CD4-positive, alpha-beta T cell treated with Interleukin-2 at 100 ng/mL for 4 hours (primary cell): ENCODE measurements at places on chromosomes 11 and 22.

- no peak for DNase-seq
These were observed 69.4 kb downstream of the ARL14EP start for GRCh38 chr11:30392221-30392784.

DNA sequence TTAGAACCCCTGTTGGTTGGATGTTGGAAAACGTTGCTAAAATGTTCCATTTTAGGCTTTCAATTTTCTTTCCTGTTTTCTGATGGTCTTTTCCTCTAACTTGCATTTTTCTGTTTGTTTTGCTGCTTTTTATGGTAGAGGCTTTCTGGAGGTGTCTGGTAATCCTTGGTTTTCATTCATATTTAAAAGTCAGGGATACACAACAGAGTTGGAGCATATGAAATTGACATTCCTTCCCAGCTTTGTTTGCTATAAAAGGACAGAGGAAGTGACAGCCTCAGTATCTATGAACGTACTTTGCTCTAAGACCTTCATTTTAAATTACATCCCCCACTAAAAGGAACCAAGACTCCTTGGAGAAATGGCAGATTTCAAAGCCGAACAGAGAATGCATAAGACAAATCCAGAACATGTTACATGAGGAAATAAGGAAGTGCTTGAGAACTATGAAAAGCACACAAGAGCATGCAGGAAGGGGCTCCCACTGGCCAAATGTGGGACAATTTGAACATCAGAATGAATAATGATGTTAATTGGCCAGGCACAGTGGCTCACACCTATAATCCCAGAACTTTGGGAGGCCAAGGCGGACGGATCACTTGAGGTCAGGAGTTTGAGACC is 56.7 kb downstream of the PPP6R3 start:
- no peak for DNase-seq

DNA sequence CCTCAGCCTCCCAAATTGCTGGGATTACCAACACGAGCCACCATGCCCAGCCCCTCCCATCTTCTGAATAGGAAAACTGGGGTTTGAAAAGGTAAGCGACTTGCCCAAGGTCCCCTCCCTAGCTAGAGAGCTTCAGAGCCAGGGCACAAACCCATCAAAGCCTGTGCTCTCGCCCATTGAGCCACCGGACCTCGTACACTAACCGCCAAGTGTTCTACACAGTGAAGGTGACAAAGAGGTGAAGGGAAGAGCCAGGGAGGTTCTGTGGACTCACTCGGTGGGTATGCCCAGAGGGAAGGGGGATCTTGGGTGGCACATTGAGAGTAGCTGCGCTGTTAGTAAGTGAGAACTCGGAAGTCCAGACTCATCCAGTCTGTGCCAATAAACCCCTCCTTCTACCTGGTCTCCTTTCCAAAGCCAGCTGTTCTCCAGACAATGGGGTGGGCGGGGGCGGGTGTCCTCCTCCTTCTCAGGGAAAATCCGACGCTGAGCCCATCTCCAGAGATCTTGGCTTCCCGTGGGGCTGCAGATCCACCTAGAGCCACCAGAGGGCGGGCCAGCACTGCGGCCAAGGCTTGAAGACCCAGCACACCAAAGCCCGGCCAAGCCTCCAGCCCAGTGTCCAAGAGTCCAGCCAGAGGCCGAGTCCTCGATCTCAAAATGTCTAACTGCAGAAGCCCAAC is 3.2 kb upstream of the RTN4RL2 start:
- peak; percentile 76 for DNase-seq

GRCh38 chr11:116931206-116931953 is 94.0 kb upstream of the APOA1 start:
- DNase-seq, result peak; percentile 84

- no peak for DNase-seq
These were observed 5.9 kb downstream of the RHOG start for GRCh38 chr11:3834664-3835461.

GRCh38 chr22:32518848-32519247 is 44.2 kb downstream of the FBXO7 start:
- peak; percentile 7 for DNase-seq

- no peak for DNase-seq
These were observed 46.8 kb downstream of the CACNA1I start for GRCh38 chr22:39617342-39617741.

DNA sequence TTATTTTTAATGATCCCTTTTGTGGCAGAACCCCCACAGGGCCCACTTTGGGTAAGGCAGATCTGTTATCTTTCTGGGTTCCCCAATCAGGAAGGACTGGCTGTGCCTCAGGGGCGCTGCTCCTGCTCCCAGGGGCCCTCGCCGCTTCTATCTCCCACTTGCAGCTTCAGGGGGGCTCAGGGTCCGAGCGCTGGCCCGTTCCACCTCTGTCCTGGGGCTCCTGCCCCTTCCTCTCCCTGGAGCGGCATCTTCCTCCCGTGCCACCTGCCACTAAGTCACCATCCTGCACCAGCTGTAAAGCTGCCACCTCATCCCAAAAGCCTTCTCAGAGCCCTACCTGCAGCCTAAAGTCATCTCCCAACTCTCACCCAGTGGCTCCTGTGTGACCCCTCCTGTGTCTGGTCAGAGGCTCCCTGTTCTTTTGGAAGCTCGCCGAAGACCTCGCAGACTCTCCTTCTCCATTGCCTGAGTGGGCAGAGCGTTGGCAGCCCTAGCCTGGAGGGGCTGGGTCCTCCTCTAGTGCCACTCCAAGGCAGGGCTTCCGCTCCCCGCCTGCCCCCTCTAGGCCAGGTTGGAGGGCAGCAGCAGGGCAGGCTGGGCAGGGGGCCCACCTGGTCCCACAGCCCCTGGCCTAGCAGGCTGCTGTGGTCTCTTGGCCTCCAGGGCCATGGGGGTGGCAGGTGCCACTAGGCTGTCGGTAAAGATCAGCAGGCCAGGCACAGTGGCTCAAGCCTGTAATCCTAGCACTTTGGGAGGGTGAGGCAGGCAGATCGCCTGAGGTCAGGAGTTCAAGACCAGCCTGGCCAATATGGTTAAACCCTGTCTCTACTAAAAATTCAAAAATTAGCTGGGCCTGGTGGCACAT is 106.7 kb downstream of the MORC2 start:
- no peak for DNase-seq

DNA sequence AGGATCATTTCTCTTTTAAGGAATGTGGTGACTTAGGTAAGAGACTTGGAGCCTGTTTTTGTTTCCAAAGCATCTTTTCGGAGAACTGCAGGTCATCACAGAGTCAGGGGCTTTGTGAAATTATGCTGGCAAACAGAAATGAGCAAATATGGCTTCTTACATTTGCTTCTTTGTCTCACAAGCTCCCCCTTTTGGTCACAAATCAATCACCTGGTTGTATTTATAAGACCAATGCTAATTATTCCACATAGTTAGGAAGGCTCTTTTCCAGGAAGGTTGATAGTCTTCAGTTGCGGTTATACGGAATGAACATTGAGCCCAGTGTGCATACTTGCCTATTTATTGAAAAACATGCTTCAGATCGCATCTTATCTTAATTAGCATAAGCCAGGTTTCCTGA is 34.6 kb upstream of the CEP126 start:
- DNase-seq, result no peak

DNA sequence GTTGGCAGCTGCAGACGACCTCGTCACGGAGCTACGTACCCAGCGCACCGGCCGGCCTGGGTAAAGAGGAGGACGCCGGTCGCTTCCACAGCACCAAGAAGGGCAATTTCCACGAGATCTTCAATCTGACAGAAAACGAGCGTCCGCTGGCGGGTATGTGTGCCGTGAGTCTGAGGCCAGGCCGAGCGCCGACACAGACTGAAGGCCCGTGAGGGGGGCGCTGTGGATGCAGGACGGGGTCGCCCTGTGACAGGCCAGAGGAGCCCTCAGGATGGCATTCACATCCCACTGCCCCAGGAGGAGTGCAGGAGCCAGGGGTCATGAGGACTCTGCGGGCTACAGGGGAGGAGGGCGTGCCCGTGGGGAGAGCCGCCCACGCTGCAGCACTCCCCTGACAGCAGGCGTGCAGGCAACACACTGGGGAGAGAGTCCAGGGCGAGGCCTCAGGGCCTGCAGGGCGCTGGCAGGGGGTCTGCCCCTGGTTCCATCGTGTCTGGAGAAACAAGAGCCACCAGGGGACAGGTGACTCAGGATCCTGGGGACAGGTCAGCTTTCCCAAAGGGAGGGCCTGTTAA is 53.6 kb downstream of the GRAMD4 start:
- no peak for DNase-seq

- no peak for DNase-seq
These were observed 37.6 kb upstream of the UBASH3B start for GRCh38 chr11:122617926-122618325.

GRCh38 chr22:25847451-25847850 is 105.5 kb downstream of the MYO18B start:
- DNase-seq, result no peak

DNA sequence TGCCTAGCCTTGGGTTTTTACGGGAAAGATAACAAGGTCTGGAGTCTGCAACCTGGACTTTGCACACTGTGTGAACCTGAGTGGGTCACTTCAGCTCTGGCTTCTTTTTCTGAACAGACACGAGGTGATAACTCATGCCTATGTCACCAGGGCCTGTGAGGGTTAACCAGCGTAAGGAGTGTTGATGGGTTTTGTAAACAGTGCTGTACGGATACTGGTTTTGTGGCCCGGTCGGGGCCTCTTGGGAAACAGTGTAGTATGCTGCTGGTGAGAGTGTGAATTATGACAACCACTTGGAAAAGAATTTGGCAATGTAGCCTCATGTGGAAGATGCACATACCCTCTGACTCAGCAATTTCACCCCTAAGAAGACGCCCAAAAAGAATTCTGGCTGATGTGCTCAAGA is 266.8 kb downstream of the MN1 start:
- no peak for DNase-seq

DNA sequence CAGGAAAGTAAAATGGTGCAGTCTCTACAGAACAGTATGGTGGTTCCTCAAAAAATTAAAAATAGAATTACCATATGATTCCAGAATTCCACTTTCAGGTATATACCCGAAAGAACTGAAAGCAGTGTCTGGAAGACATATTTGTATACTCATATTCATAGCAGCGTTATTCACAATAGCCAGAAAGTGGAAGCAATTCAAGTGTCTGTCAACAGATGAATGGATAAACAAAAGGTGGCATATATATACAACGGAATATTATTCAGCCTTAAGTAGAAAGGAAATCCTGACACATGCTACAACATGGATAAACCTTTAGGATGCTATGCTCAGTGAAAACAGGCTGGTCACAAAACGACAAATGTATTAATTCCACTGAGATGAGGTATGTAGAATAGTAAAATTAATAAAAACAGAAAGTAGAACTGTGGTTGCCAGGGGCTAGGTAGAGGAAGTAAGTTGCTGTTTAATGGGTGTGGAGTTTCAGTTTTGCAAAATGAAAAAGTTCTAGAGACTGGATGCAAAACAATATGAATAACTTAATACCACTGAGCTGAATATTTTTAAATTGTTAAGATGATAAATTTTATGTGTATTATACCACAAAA is 14.5 kb downstream of the SAA1 start:
- peak; percentile 10 for DNase-seq

- no peak for DNase-seq
These were observed 28.0 kb downstream of the TPST2 start for GRCh38 chr22:26561756-26562417.

DNA sequence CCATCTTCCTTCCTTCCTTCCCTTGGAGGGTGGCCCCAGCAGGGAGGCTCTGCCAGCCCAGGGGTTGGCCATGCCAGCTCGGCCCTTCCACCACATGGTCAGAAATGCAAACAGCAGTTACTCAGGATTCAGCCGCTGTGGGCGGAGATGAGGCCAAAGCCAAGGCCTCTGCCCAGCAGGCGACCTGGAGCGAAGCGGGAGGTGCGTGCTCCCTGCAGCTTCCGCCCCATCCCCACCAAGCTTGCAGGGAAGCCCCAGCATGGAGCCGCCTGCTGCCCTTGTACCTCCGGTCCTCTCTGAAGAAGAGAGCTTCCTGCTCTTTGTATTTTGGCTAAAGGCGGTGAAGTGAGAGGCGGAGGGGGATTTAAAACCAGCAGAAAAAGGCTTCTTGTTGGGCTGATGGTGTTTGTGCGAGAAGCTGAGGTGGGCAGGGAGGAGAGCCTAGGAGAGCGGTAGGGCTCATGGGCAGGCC is 50.4 kb downstream of the ANO1 start:
- no peak for DNase-seq
